Breast epithelium (tissue), 4 donors: ENCODE measurements at places on chromosomes 11 and 22.

DNA sequence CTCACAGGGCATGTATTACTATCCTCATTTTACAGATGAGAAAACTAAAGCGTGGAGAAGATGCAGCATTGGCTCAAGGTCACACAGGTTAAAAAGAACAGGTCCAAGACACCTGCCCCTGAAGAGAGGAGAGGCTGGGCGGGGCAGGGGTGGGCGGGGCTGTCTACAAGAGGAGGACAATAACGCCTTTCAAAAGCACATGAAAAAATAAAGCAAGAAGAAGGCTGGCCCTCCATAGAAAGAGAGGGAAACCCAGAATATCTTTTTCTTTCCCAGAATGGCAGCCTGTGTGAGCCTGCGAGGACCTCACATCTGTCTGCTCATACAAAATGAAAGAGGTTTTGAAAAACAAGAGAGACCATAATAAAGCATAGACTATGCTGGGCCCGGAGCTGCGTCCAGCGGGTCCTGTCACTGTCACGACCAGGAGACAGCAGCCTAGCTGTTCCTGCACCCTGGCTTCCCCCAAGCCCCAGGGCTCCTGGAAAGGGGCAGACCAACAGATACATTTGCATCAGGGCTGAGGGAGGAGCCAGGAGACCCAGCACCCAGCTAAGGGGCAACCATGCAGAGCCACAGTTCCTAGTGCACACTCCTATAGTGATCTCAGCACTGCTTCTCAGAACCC is 61.6 kb downstream of the DSCAML1 start:
- H3K4me3 ChIP-seq = no peak overlapping the region
- DNase-seq = no peak
- no peaks in the 10 kb centered on the region for H3K27me3 ChIP-seq
- H3K27ac ChIP-seq = no peak overlapping the region
- H3K4me1 ChIP-seq = no peaks in the 10 kb centered on the region
- no peaks in the 10 kb centered on the region for H3K36me3 ChIP-seq

GRCh38 chr11:67268962-67269268 is 2.6 kb downstream of the GRK2 start:
- DNase-seq = no peak
- H3K36me3 ChIP-seq = no peaks in the 10 kb centered on the region
- H3K27ac ChIP-seq = peak overlapping the region; percentile 92
- H3K4me3 ChIP-seq = peak overlapping the region; percentile 7
- H3K4me1 ChIP-seq = peaks cover 58% of the 10 kb centered on the region
- H3K27me3 ChIP-seq = no peaks in the 10 kb centered on the region

DNA sequence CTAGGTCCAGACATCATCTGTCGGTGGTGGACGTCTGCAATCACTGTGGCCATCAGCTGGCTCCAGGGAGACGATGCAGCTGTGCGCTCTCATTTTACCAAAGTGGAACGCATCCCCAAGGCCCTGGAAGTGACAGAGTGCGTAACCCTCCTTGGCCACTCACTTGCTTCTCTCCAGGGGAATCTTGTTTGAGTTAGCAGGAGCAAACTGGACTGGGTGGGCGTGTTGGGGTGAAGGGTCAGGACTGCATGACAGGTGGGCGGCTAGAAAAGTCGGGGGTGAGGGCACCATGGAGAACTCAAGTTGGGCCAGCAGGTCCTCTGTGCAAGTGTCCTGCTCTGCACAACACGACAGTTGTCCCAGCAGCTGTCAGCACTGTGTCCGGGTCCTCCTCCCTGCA is 16.2 kb downstream of the SHISA8 start:
- DNase-seq = no peak
- H3K27me3 ChIP-seq = no peaks in the 10 kb centered on the region
- H3K4me1 ChIP-seq = no peaks in the 10 kb centered on the region
- no peak overlapping the region for H3K27ac ChIP-seq
- no peaks in the 10 kb centered on the region for H3K36me3 ChIP-seq

GRCh38 chr11:26949846-26950245 is 44.1 kb upstream of the FIBIN start:
- DNase-seq = no peak
- no peaks in the 10 kb centered on the region for H3K27me3 ChIP-seq
- H3K36me3 ChIP-seq = no peaks in the 10 kb centered on the region

- H3K4me3 ChIP-seq = no peak overlapping the region
- no peaks in the 10 kb centered on the region for H3K36me3 ChIP-seq
- DNase-seq = no peak
- H3K27me3 ChIP-seq = no peaks in the 10 kb centered on the region
Measured at GRCh38 chr11:11208994-11209393, 144.1 kb downstream of the CSNK2A3 start.

- H3K27ac ChIP-seq = no peak overlapping the region
- DNase-seq = no peak
- no peaks in the 10 kb centered on the region for H3K36me3 ChIP-seq
- H3K27me3 ChIP-seq = no peaks in the 10 kb centered on the region
Measured at GRCh38 chr11:115920841-115921480, 416.7 kb upstream of the CADM1 start.

DNA sequence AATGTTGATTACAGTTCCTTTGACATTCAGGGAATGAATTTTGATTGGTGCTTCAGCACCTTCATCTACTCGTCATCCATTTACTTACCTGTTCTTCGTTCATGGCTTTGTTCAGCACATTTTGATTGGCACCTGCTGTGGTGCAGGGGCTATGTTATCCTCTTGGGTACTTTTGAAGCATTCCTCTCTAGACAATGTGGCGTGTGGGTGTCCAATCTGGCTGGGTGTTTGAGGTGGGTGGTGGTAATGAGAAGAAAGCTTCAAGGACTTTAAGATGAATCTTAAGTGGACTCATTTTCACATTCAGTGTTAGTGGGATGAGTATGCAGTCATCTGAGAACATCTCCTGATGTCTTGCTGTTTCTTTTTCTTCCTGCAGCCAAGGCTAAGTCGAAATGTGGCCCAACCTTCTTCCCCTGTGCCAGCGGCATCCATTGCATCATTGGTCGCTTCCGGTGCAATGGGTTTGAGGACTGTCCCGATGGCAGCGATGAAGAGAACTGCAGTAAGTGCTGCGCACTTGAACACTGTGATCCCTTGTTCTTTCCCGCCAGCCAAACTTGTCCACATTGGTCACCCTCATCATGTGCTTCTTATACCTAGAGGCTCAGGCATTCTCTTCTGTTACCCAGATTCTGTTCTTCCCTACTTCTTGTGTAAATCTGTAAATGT is 137.5 kb downstream of the LDLRAD3 start:
- no peaks in the 10 kb centered on the region for H3K4me1 ChIP-seq
- H3K27ac ChIP-seq = no peak overlapping the region
- H3K27me3 ChIP-seq = no peaks in the 10 kb centered on the region
- H3K36me3 ChIP-seq = no peaks in the 10 kb centered on the region

- DNase-seq = no peak
- H3K36me3 ChIP-seq = no peaks in the 10 kb centered on the region
- no peaks in the 10 kb centered on the region for H3K4me1 ChIP-seq
- H3K4me3 ChIP-seq = no peak overlapping the region
- H3K27me3 ChIP-seq = no peaks in the 10 kb centered on the region
Measured at GRCh38 chr11:8532475-8532874, 61.6 kb downstream of the STK33 start.

DNA sequence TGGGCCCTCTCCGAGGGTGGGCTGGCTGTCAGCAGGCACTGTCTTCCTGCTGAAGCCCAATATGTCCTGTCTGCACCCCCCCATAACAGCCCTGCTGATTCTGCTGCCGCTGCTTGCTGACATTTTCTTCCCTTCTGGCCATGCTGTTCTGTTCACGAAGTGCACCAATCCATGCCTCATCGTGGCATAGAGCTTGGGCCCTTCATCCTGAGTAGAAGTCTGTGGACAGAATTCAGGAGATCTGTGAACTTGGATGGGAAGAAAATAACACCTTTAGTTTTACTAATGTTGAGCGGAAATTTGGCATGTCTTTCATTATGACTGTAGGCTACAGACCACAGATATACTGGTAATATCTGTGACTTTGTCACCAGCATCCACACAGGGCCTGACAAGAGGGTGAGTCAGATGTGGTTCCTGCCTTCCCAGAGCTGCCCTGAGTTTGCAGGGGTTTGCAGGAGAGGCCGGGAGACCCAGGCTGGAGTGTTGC is 14.1 kb upstream of the KIAA0930 start:
- no peak overlapping the region for H3K4me3 ChIP-seq
- no peaks in the 10 kb centered on the region for H3K27me3 ChIP-seq
- H3K4me1 ChIP-seq = no peaks in the 10 kb centered on the region
- H3K36me3 ChIP-seq = no peaks in the 10 kb centered on the region

DNA sequence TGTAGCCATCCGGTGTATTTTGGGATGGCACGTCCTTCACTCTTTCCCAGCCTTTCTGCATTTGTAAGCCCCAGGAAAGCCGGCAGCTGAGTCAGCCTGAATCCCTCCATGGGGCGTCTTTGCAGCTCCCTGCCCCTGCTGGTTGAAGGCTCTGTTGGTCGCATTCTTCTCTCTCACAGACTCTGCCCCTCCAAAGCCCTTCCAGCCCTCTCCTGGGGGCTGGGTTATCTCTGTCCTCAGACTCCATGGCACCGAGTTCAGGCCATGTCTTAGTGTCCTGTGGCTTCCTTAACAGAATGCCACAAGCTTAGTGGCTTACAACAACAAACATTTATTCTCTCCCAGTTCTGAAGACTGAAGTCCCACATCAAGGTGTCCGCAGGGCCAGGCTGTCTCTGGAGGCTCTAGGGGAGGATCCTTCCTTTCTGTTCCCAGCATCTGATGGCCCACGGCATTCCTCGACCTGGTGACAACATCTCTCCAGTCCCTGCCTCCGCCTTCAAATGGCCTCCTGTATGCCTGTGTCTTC is 62.2 kb downstream of the BCR start:
- H3K36me3 ChIP-seq = no peaks in the 10 kb centered on the region
- DNase-seq = no peak

- no peaks in the 10 kb centered on the region for H3K27me3 ChIP-seq
- peak overlapping the region; percentile 0 for H3K4me3 ChIP-seq
- peak; percentile 90 for DNase-seq
- peaks cover 48% of the 10 kb centered on the region for H3K4me1 ChIP-seq
- H3K36me3 ChIP-seq = no peaks in the 10 kb centered on the region
- peak overlapping the region; percentile 96 for H3K27ac ChIP-seq
Measured at GRCh38 chr22:36332623-36333332, 55.0 kb downstream of the MYH9 start.

- peak; percentile 31 for DNase-seq
- H3K27me3 ChIP-seq = no peaks in the 10 kb centered on the region
- no peaks in the 10 kb centered on the region for H3K4me1 ChIP-seq
- no peak overlapping the region for H3K4me3 ChIP-seq
- no peaks in the 10 kb centered on the region for H3K36me3 ChIP-seq
- H3K27ac ChIP-seq = no peak overlapping the region
Measured at GRCh38 chr11:15707971-15708370, 593.2 kb downstream of the INSC start.

GRCh38 chr11:43130616-43131015 is 181.2 kb upstream of the API5 start:
- no peak overlapping the region for H3K4me3 ChIP-seq
- H3K27ac ChIP-seq = no peak overlapping the region
- H3K36me3 ChIP-seq = no peaks in the 10 kb centered on the region
- no peak for DNase-seq

GRCh38 chr22:28297504-28297903 is 378.4 kb upstream of the PITPNB start:
- H3K4me1 ChIP-seq = no peaks in the 10 kb centered on the region
- no peak overlapping the region for H3K4me3 ChIP-seq
- no peak for DNase-seq
- H3K36me3 ChIP-seq = no peaks in the 10 kb centered on the region
- H3K27me3 ChIP-seq = no peaks in the 10 kb centered on the region

DNA sequence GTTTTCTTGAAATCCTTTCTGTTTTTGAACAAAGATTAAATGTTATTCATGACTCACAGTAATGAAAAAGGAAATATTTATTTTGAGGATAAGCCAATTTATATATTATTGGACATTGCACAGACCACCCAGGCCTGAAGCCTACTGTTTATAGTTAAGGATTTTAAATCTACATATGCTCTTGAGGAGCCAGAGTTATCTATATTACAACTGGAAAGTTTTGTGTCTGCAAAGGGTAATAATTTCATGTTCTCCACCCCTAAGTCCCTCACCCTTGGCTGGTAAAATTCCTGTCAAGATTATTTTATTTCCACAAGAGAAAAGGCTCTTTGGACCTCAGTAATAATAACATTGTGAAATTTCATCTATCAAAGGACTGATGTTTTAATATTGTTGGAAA is 228.2 kb downstream of the TMEM135 start:
- H3K4me1 ChIP-seq = no peaks in the 10 kb centered on the region
- no peaks in the 10 kb centered on the region for H3K27me3 ChIP-seq
- no peak overlapping the region for H3K27ac ChIP-seq
- no peak for DNase-seq
- H3K36me3 ChIP-seq = no peaks in the 10 kb centered on the region

DNA sequence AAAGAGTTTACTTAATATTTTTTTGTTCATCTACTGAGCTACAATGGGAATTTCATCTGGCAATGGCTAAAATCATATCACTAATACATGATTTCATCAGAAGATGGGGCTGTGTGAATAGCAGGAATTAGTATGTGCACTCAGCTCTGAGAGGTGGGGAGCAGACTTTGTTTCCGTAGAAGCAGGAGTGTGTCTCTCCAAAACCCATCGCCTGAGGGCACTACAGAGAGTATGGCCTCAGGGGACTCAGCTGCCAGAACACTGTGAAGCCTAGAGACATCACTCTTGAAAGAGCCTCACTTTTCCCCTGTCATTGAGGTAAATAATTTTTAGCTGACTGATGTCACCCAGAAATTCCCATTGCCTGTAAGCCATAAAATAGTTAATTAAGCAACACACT is 261.4 kb upstream of the ISX start:
- H3K36me3 ChIP-seq = no peaks in the 10 kb centered on the region
- H3K27me3 ChIP-seq = peaks cover 61% of the 10 kb centered on the region
- DNase-seq = no peak
- no peak overlapping the region for H3K27ac ChIP-seq
- no peaks in the 10 kb centered on the region for H3K4me1 ChIP-seq

DNA sequence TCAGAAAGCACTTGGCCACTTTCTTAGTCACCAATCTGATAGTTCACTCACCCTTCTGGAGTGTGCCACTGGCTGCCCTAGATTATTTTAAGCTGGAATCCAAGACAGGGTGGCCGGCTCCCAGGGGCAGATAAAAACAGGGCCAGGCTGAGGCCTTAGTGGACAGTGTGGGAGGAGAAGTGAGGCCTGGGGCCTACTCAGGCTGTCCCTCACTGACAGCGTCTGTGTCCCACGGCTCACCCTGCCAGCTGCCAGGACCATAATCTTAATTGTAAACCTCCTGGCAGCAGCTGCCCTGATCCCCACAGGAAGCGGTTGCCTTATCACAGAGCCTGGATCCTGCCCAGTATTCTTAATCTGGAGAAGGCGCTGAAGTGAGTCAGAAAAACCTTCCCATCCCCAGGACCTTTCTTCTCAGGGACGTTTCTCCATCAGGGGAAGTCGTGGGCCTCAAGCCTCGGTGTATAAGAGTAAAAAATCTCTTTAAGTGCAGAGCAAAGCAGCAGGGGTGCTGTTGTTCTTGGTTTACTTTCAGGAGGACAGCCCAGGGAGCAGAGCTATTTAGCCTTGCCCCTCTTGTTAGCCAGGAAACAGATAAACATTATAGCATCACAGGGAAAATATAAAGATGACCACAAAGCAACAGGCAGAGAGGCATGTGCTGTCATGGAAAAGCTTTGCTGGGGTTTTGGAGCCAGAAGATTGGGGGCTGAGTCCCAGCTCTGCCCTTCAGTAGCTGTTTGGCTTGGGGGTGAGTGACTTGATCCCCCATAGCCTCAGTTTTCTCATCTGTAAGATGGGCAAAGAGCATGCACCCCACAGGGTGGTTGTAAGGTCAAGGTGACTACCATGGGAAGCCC is 39.6 kb downstream of the TSPAN18 start:
- no peak for DNase-seq
- no peaks in the 10 kb centered on the region for H3K27me3 ChIP-seq
- H3K36me3 ChIP-seq = no peaks in the 10 kb centered on the region
